ENCODE measurements at places on chromosomes 11 and 22. TPM values are rescaled to one million over a fixed set of nuclear protein-coding genes. Genes with fewer than 3 reads are reported as not detected.

Gene SLCO2B1
- total RNA-seq, result 0.14 TPM

Gene CELF1
- 64.8 TPM for total RNA-seq

Gene MS4A3
- not detected for total RNA-seq

Gene ZNF70
- total RNA-seq, result 2.2 TPM

Gene CRYBA4
- not detected for total RNA-seq

Gene SLC22A9
- not detected for total RNA-seq

Gene RBMXL2
- total RNA-seq, result 0.14 TPM

Gene UEVLD
- 36.7 TPM for total RNA-seq

Gene MUC2
- total RNA-seq, result not detected

Gene OR8G1
- not detected for total RNA-seq

Gene SGSM1
- total RNA-seq, result not detected

Gene BEST1
- 0.12 TPM for total RNA-seq

Gene MOGAT2
- not detected for total RNA-seq

Gene ESAM
- total RNA-seq, result 9.9 TPM

Gene NXF1
- 49.4 TPM for total RNA-seq

Gene CCDC81
- total RNA-seq, result not detected

Gene SPON1
- 20.5 TPM for total RNA-seq

Gene OR52I1
- total RNA-seq, result not detected

Gene NR1H3
- 8.5 TPM for total RNA-seq

Gene LYVE1
- total RNA-seq, result not detected

Gene ELFN2
- 4.6 TPM for total RNA-seq

Gene KRTAP5-1
- total RNA-seq, result not detected

Gene PLEKHB1
- total RNA-seq, result 4.6 TPM

Gene GLB1L2
- total RNA-seq, result 14.7 TPM

Gene LTO1
- total RNA-seq, result 15.9 TPM

Gene NTM
- 5.3 TPM for total RNA-seq

Gene RTN4R
- 18.6 TPM for total RNA-seq

Gene CD3E
- not detected for total RNA-seq

Gene HBB
- total RNA-seq, result not detected

Gene BDNF
- total RNA-seq, result 9.5 TPM

Gene FJX1
- 52.1 TPM for total RNA-seq

Gene SAA1
- total RNA-seq, result 69.7 TPM

Gene OR8G5
- not detected for total RNA-seq

Gene POTEH
- total RNA-seq, result not detected

Gene SLC35F2
- total RNA-seq, result 41.2 TPM

Gene MUC5AC
- total RNA-seq, result not detected

Gene MPPED2
- total RNA-seq, result 0.07 TPM

Gene AGBL2
- total RNA-seq, result 0.06 TPM

Gene MFNG
- total RNA-seq, result 0.07 TPM

Data from epithelial cell of proximal tubule (primary cell).